BE2C (cell line): ENCODE measurements at places on chromosomes 11 and 22.

GRCh38 chr11:13972944-13973343 is 10.4 kb downstream of the SPON1 start:
- DNase-seq: no peak

DNA sequence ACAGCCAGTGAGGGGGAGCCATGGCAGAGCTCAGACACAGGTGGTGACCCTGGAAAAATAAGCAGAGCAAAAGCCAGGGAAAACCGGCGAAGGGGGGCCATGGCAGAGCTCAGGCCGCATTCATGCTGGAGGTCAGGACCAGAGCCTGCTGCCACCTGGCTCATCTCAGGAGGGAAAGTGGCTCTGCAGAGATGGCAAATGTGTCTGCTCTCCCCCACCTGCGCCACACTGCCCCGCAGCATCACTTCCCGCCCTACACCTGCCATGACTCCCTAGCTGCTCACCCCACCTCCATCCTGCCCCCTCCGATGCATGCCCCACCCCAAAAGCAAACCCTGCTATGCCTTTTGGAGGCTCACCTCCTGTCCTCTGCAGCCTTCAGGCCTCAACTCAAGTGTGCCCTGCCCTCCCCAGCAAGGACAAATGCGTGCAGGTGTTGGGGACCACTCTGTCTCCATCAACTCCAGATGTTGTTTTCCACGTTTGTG is 123.2 kb upstream of the FGF3 start:
- DNase-seq: no peak

DNA sequence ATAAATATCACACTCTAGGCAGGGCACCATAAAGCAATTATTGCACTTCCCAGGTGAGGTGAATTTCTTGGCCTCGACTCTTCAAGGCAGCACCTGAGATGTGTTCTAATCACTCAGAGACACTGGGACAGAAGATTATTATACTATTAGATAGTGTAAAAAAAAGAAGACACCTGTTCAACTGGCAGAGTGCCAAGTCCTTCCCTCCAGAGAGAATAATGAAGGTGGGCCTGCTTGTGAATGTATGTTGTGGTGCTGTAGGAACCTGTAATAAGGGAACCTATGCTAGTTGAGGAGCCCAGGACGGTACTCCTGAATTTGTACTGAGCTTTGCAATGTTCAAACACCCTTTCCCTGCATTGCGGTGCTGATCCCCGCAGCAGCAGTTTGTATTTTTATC is 107.5 kb downstream of the NXPE2 start:
- no peak for DNase-seq

- no peak for DNase-seq
Observed at GRCh38 chr11:132028380-132029240, 658.2 kb downstream of the NTM start.

DNA sequence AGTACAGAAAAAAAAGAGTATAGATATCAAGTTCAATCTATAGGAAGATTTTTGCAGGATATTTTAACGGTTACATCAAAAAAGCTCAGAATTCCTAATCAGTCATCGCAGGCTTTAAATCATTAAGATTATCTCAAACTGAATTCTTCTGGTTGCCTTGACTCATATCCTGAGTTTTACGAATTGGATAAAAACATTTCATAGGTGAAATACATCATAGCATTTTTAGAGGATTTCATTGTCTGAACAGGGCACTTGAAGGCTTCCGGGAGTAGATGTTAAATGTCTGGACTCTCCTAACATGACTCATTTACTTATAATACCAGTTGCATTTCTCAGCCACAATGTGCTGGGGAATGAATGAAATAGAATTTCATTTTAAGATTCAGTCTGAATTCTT is 2216.6 kb upstream of the RAG2 start:
- no peak for DNase-seq

DNA sequence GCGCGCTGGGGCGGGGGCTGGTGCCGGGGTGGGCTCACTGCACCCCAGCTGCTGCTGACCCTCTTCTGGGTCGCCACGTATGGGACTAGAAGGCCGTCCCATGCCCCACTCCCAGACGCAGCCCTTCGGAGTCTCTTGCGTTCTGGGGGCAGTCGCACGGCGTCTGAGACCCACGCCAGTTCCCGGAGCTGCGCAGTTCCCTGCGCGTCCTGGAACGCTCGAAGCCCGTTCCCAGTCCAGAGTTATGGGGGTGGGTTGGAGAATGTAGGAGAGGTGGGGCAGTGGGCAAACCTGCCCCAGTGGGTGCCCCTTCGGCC is 375 bp downstream of the LAYN start:
- DNase-seq: no peak

- no peak for DNase-seq
Observed at GRCh38 chr11:120441592-120441991, 70.0 kb upstream of the GRIK4 start.
